ENCODE measurements at places on chromosomes 13 and 19. TPM values are rescaled to one million over a fixed set of nuclear protein-coding genes. Genes with fewer than 3 reads are reported as not detected.

Gene HIF3A
- polyA plus RNA-seq, result not detected

Gene MUC16
- polyA plus RNA-seq, result not detected

Gene ZNF790
- 5.1 TPM for polyA plus RNA-seq

Gene SLC25A42
- polyA plus RNA-seq, result 11.3 TPM

Gene PBX4
- polyA plus RNA-seq, result 3.9 TPM

Gene OR10H1
- not detected for polyA plus RNA-seq

Gene FFAR1
- not detected for polyA plus RNA-seq

Gene ZNF260
- 6.4 TPM for polyA plus RNA-seq

Gene THSD8
- polyA plus RNA-seq, result 4.4 TPM

Gene CEACAM7
- not detected for polyA plus RNA-seq

Gene PODNL1
- not detected for polyA plus RNA-seq

DNA sequence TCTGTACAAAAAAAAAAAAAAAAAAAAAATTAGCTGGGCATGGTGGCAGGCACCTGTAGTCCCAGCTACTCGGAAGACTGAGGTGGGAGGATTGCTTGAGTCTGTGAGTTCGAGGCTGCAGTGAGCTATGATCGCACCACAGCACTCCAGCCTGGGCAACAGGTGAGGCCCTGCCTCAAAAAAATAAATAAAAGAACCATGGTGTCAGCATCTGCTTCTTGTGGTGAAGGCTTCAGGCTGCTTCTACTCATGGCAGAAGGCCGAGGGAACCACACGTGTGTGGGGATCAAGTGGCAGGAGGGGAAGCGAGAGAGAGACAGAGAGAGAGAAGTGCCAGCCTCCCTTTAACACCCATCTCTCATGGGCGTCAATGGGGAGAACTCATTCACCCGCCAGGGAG lies 13.5 kb downstream of the BCL3 start:
- DNase-seq, result no peak
- peaks cover 12% of the 10 kb centered on the region for H3K4me1 ChIP-seq
- no peak overlapping the region for H3K4me3 ChIP-seq
- peaks cover 22% of the 10 kb centered on the region for H3K36me3 ChIP-seq
- no peaks in the 10 kb centered on the region for H3K27me3 ChIP-seq
- H3K27ac ChIP-seq, result no peak overlapping the region

DNA sequence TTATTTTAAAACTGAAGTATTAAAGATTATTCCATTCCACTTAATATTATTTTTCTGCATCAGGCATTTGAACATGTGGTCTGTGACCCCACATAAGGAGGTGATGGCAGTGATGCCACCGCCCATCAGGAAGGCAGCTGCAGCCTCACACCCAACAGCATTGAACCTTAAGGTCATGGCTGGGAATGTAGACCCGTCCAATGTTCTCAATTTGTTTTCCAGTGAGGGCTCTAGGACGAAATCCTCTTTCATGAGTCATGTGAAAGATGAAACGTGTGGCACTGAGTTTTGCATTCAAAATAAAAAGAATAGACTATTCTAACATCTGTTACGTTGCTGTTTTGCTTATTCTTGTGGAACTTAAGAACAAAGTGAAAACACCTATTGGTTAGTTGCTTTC lies 74.5 kb upstream of the ANKRD10 start:
- H3K36me3 ChIP-seq, result no peaks in the 10 kb centered on the region
- H3K27me3 ChIP-seq, result peaks cover 9% of the 10 kb centered on the region
- H3K27ac ChIP-seq, result no peak overlapping the region
- DNase-seq, result no peak

DNA sequence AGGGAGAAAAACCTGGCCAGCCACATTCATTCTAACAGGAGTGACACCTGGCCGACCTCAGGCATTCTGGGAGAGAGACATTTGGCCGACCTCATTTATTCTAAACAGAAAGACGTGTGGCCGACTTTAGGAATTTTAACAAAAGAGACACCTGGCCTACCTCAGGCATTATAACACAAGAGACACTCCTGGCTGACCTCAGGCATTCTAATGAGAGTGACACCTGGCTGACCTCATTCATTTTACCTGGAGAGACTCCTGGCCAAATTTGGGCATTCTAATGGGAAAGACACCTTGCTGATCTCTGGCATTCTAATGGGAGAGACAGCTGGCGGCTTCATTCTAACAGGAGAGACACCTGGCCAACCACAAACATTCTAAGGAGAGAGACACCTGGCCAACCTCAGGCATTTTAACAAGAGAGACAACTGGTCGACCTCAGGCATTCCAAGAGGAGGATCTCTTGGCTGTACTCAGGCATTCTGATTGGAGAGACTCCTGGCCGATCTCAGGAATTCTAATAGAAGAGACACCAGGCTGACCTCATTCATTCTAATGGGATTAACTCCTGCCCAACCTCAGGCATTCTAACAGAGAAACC lies 1353.9 kb downstream of the UQCRFS1 start:
- no peaks in the 10 kb centered on the region for H3K4me1 ChIP-seq
- no peaks in the 10 kb centered on the region for H3K36me3 ChIP-seq
- no peak for DNase-seq
- no peak overlapping the region for H3K27ac ChIP-seq
- H3K27me3 ChIP-seq, result no peaks in the 10 kb centered on the region
- H3K4me3 ChIP-seq, result no peak overlapping the region

DNA sequence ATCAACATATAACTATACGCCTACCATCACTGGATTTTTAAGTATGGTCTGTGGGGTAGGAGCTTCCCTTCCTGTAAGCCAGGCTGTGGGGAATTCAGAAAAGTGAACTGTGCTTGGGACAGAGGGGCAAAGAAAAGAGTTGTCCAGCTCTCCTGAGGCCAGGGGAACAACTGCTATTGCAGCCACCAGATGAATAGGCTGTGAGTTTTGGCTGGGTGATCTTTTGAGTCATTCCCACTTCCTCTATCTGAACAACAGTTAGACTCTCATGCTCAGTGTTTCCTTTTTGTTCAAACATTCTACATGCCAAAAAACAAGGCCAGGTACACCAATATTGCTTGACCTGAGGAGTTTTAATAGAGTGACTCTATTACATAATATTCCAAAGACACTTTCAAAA lies 426.2 kb upstream of the DACH1 start:
- H3K4me1 ChIP-seq, result no peaks in the 10 kb centered on the region
- no peaks in the 10 kb centered on the region for H3K36me3 ChIP-seq
- H3K4me3 ChIP-seq, result no peak overlapping the region
- H3K27ac ChIP-seq, result no peak overlapping the region

DNA sequence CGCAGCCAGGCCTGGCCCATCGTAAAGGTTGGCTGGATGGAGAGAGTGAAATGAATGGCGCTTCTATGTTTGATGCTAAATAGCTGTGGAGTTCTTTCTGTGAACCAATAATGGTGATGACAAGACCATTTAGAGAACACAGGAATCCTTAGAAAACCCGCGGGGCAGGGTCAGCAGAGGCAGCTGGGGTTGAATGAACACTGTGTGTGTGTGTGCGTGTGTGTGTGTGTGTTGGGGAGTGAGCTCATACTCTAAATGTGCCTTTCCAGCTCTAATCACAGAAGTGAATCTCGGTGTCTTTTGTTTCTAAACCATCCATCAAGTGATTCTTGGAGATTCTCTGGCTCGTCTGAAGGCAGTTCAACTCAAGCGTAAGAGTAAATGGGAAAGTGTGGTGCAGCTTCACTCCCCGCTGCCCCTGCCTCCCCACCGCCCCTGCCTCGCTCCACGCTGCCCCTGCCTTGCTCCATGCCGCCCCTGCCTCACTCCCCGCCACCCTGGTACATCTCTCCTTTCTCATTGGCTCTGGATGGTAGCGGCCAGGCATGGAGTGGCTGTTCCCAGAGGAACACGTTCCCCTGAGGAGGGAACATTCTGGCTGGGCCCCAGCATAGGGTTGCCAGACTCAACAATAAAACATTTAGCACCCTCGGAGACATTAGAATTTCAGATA lies 21.2 kb downstream of the TMPRSS9 start:
- DNase-seq, result no peak
- H3K36me3 ChIP-seq, result no peaks in the 10 kb centered on the region
- no peak overlapping the region for H3K4me3 ChIP-seq

DNA sequence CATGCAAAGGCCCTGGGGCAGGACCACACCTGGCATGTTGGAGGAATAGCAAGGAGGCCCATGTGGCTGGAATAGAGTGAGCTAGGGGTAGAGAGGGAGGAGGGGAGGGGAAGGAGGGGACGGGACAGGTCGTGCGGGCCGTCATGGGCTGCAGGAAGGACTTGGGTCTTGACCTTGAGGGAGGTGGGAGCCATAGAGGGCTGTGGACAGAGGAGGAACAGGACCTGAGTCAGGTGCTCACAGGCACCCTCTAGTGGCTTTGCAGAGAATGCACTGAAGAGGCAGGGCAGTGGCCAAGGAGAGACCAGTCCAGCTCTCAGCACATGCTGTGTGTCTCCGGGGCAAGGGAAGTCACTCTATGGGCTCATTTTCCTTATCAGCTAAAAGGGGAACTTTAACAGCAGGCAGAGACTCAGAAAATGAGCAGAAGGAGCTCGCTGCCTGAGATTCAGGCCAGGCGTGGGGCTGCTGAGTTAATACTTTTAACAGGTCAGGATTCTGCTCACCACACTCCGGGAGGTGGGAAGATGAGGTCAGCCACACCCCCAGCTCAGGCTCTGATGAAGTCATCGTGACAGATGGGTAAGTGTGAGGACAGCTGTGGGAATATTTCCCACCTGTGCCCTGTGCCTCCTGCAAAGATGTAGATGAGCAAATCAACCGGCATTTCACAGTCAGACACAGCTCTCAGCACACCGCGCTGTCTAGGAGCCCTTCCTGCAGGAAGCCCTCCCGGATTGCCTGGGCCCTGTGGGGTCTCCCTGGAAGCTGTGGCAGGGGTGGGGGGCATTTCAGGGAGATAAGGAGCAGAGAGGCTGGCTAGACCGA lies 6.0 kb upstream of the TNFAIP8L1 start:
- H3K27ac ChIP-seq, result no peak overlapping the region
- H3K4me3 ChIP-seq, result no peak overlapping the region

DNA sequence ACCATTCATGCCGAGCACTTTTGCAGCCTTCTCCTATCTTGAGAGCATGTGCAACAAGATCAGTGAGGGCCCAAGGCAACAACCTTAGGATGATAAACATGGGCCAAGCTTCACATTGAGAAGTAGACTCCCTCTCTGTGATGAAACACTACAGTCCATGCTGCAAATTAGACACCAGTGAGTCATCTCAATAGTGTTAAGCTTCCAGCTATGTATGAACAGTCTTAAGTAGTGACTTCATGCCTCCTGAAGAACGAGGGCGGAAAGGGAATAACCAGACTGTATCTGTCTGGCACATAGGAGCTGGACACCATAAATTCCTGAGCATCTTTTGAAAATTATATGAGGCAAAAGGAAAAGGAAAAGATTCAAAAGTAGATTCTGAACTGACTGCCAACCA lies 309.9 kb upstream of the SLITRK1 start:
- no peak overlapping the region for H3K27ac ChIP-seq
- no peaks in the 10 kb centered on the region for H3K27me3 ChIP-seq
- H3K4me1 ChIP-seq, result no peaks in the 10 kb centered on the region
- DNase-seq, result no peak
- no peaks in the 10 kb centered on the region for H3K36me3 ChIP-seq

DNA sequence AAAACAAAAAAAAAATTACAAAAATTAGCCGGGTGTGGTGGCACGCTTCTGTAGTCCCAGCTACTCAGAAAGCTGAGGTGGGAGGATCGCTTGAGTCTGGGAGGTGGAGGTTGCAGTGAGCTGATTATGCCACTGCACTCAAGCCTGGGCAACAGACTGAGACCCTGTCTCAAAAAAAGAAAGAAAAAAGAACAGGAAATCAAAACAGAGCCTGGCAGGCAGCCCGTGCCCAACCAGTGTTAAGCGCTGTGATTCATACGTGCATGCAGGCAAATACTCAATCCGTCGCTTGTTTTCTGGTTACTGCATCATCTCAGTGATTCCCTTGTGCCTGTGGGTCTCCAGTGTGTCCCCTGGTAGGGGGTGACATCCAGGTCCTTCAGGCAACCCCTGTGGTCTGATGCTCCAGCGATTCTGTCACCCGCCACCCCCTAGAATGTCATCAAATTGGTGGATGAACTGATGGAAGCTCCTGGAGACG lies 18.1 kb downstream of the DDX39A start:
- no peak overlapping the region for H3K4me3 ChIP-seq
- DNase-seq, result no peak
- peaks cover 6% of the 10 kb centered on the region for H3K4me1 ChIP-seq
- no peaks in the 10 kb centered on the region for H3K27me3 ChIP-seq
- peaks cover 58% of the 10 kb centered on the region for H3K36me3 ChIP-seq

GRCh38 chr19:18437491-18438330 lies at the start of gene ISYNA1:
ISYNA1 (minus strand) TSS chr19:18438133; CDS start chr19:18437979, 154 bp downstream.
- DNase-seq, result peak; percentile 72
- H3K4me1 ChIP-seq, result peaks cover 26% of the 10 kb centered on the region
- H3K27me3 ChIP-seq, result no peaks in the 10 kb centered on the region
- H3K36me3 ChIP-seq, result no peaks in the 10 kb centered on the region

GRCh38 chr13:53921473-53921872 lies 892.9 kb downstream of the OLFM4 start:
- no peaks in the 10 kb centered on the region for H3K36me3 ChIP-seq
- no peak overlapping the region for H3K27ac ChIP-seq

- H3K27me3 ChIP-seq, result no peaks in the 10 kb centered on the region
- no peak overlapping the region for H3K4me3 ChIP-seq
- no peak overlapping the region for H3K27ac ChIP-seq
- H3K4me1 ChIP-seq, result no peaks in the 10 kb centered on the region
- no peaks in the 10 kb centered on the region for H3K36me3 ChIP-seq
Observed at GRCh38 chr13:106587787-106588186, 19.9 kb upstream of the ARGLU1 start.

GRCh38 chr13:105063676-105064075 lies 1471.8 kb downstream of the EFNB2 start:
- no peak for DNase-seq
- no peaks in the 10 kb centered on the region for H3K36me3 ChIP-seq
- H3K27ac ChIP-seq, result no peak overlapping the region
- H3K4me3 ChIP-seq, result no peak overlapping the region
- H3K4me1 ChIP-seq, result no peaks in the 10 kb centered on the region

- peaks cover 18% of the 10 kb centered on the region for H3K4me1 ChIP-seq
- DNase-seq, result no peak
- peak overlapping the region; percentile 18 for H3K27ac ChIP-seq
- no peaks in the 10 kb centered on the region for H3K27me3 ChIP-seq
- H3K4me3 ChIP-seq, result no peak overlapping the region
- no peaks in the 10 kb centered on the region for H3K36me3 ChIP-seq
Observed at GRCh38 chr19:7815325-7815724, 14.7 kb upstream of the EVI5L start.

DNA sequence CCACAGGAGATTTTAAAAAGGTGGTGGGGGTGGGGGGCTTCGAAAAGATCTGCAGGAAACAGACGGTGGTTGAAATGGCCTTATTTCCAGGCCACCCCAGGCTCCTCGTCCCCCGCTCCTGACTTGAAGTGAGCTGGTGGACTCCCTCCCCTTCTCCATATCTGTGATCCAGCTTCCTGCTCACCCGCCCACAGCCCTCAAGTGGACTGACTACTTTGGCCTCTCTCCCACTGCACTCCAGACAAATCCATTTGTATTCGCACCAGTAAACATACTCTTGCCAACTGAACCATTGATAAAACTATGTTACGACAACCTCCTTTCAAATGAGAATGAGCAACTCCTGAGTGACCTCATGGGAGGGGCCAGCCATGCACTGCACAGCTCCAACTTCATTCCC lies 259.5 kb downstream of the COL4A1 start:
- no peaks in the 10 kb centered on the region for H3K36me3 ChIP-seq
- no peak overlapping the region for H3K4me3 ChIP-seq

- H3K4me3 ChIP-seq, result no peak overlapping the region
- DNase-seq, result no peak
- no peaks in the 10 kb centered on the region for H3K27me3 ChIP-seq
- peaks cover 8% of the 10 kb centered on the region for H3K36me3 ChIP-seq
Observed at GRCh38 chr19:35760711-35761349, 2.9 kb downstream of the PROSER3 start.
